ENCODE measurements at places on chromosomes 4 and X. TPM values are rescaled to one million over a fixed set of nuclear protein-coding genes. Genes with fewer than 3 reads are reported as not detected.

DNA sequence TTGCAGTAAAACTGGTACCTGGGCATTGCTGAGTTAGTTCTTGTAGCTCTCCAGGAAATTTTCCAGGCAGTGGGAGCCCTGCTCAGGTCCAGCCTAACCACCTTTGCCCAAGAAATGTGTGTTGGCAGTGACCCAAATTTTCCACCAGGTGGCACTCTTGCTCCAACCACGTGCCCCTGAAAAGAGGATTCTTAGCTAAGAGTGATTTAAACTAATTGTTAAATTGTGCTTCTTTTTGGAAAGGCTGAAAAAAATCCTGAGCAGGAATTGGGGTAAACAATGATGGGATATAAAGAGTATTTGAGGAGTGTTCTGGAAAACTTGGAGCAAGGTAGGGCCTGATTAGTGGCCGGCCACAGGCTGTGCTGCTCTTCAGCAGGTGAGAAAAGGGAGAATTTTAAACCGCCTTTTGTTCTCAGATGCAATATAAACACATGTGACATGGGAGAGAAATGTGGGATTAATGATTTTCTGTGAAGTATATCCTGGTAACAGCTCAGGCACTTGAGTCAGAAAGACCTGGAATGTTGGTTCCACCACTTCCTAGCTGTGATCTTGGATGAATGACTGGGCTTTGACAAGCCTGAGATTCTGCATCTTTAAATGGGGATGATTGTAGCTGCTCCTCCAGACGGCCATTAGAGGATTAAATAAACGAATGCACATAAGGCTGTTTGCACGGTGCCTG, 219.6 kb downstream of the PTTG2 start:
- peak; percentile 79 for DNase-seq

GRCh38 chr4:54144199-54144598, 44.2 kb downstream of the GSX2 start:
- DNase-seq, result no peak

Gene MAP7D3
- total RNA-seq, result 10.0 TPM

Gene RAI2
- total RNA-seq, result under 0.01 TPM

GRCh38 chr4:145511913-145512522, 30.4 kb downstream of the SMAD1 start:
- DNase-seq, result peak; percentile 64

Data from hematopoietic multipotent progenitor cell (in vitro differentiated cells).